ENCODE measurements at places on chromosomes 1 and 21. TPM values are rescaled to one million over a fixed set of nuclear protein-coding genes. Genes with fewer than 3 reads are reported as not detected.

Gene TBX19
- 1.9 TPM for total RNA-seq

Gene DDR2
- total RNA-seq: 61.7 TPM

Gene RPE65
- total RNA-seq: 0.10 TPM

Gene SPRR1A
- 6.1 TPM for total RNA-seq

Gene OR10Z1
- total RNA-seq: not detected

Gene LAMB3
- 22.7 TPM for total RNA-seq

Gene SETD4
- total RNA-seq: 16.8 TPM

Gene CKS1B
- 43.1 TPM for total RNA-seq

Gene NBPF10
- total RNA-seq: 4.1 TPM

Gene SPRR2A
- 1.6 TPM for total RNA-seq

Gene DMRTA2
- total RNA-seq: not detected

DNA sequence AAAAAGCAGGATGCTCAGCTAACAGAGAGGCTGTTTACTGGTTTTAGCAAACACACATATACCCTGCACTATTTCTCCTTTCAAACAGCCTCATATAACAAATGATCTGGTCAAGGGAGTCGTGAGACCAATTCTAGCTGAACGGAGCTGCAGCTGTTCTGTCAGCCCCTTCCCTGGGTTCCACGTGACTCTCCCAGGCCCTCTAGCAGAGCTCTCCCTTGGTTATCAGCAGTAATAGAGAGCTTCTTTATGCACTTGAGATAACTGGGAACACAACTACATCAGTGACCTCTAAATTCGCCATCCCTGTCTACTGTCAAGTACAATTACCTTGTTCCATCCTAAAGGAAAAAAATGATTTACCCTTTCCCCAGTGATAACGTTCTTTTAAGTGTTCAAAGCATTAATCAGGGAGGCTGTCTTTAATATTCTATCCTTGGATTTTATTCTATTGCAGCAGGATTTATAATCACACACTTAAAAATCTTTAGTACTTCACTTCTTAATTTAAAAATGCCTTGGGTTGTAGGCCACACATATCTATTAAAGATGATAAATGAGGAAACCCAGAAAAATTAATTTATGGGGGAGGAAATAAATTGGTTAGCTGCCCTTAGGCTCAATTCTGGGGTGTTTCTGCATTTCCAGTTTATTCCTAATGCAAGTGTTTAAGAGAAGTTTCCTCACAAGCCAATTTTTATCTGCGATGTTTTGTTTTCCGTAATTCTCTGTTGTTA lies 28.2 kb downstream of the PTGER3 start:
- no peak for DNase-seq

DNA sequence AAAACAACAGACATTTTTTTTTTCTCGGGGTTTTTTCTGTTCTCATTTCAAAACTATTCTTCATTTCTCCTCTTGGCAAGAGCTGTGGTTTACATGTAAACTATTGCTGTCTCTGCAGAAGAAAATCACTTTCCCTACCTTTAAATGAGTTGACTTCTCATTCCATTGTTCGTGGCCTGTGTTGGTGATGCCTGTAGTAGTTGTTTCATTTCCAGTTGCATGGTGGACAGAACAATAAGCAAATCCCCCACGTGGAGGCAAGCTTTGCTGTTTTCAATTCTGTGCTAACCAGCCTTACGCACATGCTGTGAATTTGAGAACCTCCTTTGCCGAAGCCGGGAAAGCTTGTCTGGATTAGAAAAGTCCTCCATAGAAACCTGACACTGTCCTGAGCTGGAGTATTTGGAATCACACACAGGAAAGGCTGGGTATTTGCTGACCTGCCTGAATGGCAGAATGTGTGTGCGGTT lies 26.2 kb upstream of the MAP3K7CL start:
- no peak for DNase-seq

GRCh38 chr1:178941849-178942248 lies 71.0 kb upstream of the ANGPTL1 start:
- DNase-seq: no peak

GRCh38 chr1:156814571-156815260 lies 1.9 kb downstream of the SH2D2A start:
- DNase-seq: no peak

- no peak for DNase-seq
Observed at GRCh38 chr1:61979729-61980128, 214.9 kb upstream of the L1TD1 start.

DNA sequence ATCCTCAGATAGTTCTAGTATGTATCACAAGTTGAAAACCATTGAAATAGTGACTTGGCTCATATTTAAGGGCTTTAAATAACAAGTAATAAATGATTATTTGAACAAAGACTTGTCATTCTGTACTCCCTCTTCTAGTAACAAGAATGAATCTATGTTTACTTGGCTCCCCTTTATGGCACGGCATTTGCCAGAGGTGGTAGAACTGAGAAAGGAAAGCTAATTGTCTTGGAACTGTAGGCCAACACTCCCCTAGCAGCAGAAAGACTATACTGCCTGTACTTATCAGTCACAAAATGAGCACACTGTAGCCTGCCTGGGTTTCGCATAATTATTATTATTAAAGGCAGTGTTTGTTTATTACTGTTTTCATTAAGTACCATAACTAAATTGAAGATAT lies 29.6 kb upstream of the SMYD2 start:
- DNase-seq: no peak

DNA sequence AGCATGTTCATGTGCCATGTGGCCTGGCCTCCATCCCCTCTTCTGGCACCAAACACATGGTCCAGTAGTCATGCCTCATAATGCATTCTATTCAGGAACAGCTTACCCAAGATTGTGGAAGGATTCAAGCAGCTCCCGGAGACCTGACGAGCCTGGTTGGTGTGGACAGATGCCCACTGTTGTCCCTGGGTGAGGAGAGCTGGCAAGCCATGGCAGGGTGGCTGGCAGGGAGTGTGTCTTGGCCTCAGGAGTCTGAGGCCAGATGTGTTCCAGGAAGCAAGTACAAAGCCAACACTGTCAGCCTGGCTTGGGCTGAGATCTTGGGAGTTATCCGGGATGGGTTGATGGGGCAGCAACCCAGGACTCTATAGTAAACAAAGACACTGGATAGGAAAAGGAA lies 7.3 kb upstream of the FABP3 start:
- DNase-seq: no peak

DNA sequence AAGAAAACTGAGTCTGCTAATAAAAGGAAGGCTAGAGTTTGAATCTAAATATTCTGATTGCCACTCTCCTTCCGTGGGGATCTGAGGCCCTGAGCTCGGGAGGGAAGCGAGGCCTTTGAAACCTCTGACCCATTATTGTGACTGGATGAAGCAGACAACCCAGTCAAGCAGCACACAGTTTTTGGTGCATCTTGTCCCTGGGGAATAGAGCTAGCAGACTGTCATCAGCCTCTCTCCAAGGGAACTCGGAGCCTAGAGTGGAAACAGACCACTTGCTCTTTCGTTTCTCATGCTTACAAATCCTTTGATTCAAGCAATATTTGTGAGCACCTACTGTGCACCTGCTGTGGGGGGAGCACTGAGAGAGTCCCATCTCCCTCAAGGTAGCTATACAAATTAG lies 133.2 kb upstream of the KLHDC7A start:
- no peak for DNase-seq

GRCh38 chr1:147800804-147801203 lies 40.4 kb upstream of the GJA5 start:
- no peak for DNase-seq

GRCh38 chr21:26281506-26281905 lies 110.9 kb upstream of the APP start:
- DNase-seq: peak; percentile 70

DNA sequence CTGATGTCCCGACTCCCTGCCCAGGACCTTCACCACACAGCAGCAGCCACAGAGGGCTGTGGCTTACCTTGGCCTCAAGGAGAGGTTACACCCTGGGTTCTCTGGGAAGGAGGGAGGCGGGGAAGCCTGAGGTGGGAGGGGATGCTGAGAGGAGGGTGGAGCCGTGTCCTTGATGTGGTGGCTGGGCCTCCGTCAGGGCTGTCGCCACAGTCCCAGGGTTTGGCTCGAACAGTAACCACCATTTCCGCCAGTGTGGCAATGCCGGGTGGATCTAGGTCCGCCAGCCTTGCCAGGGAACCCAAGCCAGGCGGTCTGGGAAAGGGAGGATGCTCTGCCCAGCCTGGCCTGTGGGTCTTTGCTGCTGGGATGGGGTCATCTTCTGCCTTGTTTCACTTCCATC lies 18.4 kb upstream of the CDCA8 start:
- DNase-seq: no peak

- no peak for DNase-seq
Observed at GRCh38 chr1:97572561-97572960, 348.3 kb downstream of the DPYD start.

GRCh38 chr21:31387560-31388186 lies 43.6 kb upstream of the TIAM1 start:
- no peak for DNase-seq

DNA sequence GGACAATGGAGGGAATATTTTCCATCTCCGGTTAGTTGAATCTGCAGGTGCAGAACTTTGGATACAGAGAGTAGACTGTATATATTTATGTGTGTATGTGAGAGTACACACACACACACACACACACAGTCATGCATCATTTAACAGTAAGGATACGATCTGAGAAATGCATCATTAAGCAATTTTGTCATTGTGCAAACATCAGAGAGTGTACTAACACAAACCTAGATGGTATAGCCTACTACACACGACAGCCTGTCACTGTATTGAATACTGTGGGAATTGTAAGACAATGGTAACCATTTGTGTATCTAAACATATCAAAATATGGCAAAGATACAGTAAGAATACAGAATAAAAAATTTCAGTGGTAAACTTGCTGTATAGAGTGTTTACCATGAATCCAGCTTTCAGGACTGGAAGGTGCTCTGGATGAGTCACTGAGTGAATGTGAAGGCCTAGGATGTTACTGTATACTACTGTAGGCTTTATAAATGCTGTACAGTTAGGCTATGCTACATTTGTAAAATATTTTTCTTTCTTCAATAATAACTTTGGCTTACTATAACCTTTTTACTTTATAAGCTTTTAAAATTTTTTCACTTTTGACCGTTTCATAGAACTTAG lies 138.5 kb downstream of the ZZZ3 start:
- DNase-seq: no peak

DNA sequence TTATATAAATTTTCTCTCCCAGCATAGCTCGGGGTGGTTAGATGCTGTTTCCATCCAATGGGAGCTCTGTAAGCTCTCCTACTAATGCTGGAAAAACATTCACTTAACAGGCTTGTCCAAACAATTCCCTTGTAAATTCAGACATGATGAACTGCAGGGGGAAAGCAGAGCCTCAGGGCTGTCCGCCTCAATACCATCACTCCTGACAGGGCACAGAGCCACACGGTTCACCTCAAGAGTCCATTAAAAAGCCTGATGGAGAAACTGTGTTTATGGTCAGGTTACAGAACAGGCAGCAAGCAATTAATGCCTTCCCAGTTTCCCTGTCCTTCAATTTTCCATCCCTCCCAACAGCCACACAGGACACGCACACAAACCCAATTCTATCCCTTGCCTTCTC lies 171.0 kb downstream of the BRINP2 start:
- DNase-seq: no peak

DNA sequence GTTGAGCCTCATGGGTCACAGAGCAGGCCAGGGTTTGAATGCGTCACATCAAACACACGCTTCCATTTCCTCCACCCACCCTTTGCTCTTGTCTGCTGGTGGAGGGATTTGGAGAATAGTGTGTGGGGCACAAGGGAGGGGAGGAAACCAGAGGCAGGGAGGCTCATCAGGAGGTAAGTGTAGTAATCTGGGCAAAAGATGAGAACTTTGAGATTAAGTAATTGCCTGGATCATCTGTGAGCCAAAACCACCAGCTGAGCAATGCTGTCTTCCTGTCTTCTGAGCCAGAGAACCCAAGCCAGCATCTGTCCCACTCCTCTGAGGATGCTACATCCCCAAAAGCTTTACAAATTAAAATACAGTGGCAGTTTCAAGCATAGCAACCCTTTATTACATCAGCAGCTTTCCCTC lies 45.2 kb downstream of the C8B start:
- no peak for DNase-seq

- no peak for DNase-seq
Observed at GRCh38 chr1:236759252-236759859, 35.7 kb upstream of the MTR start.

DNA sequence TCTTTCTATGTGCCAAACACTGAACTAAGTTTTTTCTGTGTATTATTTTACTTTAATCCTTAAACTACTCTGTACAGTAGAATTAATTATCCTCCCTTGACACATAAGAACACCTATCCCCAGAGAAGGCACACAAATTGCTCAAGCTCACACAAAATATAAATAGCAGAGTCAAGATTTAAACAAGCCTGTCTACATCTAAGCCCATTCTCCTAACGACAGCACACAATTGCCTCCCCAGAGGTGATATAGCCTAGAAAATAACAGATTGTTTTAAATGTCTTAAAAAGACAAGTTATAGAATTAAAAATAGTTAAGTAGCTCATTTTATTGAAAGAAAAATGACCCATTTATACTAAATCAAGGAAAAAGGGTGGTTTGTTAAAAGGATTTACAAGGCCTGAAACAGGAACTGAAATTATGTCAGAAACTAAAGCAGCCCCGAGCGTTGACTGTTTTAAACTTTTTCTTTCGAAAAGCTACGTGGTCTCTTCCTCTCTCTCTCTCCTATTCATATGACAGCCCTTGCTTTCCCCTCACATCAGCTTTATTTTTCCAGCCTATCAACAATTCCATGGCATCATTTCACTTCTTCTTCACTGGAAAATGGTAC lies 30.5 kb downstream of the TNFSF18 start:
- no peak for DNase-seq

GRCh38 chr1:14949836-14950713 lies 203.5 kb upstream of the TMEM51 start:
- no peak for DNase-seq

DNA sequence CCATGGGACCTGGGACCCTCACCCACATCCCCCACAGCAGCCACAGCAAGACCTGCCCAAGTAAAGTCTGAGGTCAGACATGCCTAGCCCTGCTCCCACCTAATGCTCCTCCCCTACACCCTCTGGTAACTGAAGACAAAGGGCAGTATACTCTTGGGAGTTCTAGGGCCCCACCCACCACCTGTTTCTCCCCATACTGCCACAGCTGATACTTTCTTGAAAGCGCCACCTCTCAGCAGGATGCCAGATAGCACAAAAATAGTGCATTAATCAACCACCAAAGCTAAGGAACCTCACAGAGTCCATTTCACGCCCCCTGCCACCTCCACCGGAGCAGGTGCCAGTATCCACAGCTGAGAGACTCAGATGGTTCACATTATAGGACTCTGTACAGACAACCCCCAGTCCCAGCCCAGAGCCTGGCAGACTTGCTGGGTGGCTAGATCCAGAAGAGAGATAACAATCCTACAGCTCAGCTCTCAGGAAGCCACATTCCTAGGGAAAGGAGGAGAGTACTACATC lies 238.1 kb downstream of the LRRC40 start:
- DNase-seq: no peak

Data from skin of body (tissue), 3 donors.